CD4-positive, alpha-beta T cell treated with Interleukin-1 beta for 1 hour (primary cell): ENCODE measurements at places on chromosomes 12 and 14.

- no peak for DNase-seq
Observed at GRCh38 chr12:131441638-131442336, 269.1 kb upstream of the SFSWAP start.

DNA sequence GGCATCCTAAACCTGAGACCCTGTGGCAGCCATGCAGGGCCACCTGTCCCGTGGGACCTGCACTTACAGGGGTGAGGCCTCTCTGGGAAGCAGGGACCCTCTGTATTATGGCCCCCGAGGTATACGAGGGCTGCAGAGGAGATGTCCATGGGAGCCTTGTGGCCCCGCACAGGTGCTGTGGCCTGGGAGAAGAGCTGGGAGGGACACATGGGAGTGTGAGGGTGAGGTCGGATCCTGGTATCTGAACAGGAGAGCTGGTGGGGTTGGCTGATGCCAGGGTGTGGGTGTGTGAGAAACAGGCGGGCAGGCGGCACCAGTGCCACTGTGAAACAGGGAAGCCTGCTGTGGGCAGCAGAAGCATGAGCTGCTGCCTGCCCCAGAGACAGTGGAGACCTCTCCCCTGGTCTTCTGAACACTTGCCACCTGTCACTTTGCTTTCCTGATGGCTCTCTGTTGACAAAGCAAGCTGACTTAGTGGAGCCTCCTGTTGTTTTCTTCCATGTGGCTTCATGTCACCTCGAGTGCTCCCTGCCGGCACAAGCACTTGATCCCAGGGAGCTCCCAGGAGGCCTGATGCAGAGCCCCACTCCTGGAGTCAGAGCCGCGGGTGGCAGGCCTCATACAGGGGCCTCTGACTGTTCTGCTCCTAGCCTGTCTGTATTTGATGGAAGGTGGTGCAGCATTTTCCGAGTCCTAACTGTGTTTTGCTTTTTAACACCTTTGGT lies 19.8 kb upstream of the AMN start:
- DNase-seq: no peak

GRCh38 chr12:117486840-117487659 lies 125.6 kb upstream of the NOS1 start:
- DNase-seq: no peak

DNA sequence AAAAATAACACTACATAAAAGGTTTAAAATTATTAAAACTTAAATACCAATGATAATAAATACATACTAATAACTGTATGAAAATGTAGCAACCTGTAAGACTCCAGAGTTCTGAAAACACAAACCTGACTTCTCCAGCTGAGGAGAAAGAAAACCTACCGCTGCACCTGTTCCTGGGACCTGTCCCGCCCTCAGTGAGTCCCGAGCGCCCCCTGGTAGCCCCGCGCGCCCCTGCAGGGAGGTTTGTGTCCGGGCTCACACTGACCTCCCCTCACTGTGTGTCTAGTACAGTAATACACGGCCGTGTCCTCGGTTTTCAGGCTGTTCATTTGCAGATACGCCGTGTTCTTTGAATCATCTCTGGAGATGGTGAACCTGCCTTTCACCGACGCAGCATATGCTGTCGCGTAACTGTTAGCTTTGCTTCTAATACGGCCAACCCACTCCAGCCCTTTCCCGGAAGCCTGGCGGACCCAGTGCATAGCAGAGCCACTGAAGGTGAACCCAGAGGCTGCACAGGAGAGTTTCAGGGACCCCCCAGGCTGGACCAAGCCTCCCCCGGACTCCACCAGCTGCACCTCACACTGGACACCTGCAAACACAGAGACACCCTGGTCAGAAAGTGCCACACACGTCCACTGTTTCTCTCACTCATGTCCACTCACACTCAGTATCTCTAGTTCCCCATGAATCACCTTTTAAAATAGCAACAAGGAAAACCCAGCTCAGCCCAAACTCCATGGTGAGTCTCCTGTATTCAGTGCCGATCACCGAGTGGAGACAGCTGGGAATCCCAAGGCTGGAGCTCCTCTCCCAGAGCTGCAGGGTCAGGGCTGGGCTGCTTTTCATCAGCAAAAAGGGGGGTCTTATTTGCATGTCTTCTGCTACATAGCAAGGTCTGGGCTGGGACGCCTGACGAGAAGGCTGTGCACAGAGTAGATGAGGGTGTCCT lies 1276.3 kb downstream of the TMEM121 start:
- DNase-seq: no peak

- no peak for DNase-seq
Observed at GRCh38 chr12:47206450-47207339, 126.9 kb upstream of the AMIGO2 start.
